ENCODE measurements at places on chromosomes 6 and 20.

DNA sequence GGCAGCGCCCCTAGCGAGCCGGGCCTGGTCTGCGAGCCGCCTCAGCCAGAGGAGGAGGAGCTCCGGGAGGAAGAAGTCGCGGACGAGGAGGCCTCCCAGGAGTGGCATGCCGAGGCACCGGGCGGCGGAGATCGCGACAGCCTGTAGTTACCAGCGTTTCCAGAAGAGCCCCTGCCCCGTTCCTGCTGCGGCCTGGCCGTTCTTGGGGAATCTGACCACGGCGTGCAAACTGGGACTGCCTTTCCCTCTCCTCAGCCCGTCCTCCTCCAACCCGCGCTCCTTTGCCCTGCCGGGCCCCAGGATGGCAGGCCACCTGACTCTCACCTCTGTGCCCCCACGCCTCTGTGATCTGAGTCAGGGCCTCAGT lies 802 bp downstream of the HDGFL1 start:
- no peak for DNase-seq

DNA sequence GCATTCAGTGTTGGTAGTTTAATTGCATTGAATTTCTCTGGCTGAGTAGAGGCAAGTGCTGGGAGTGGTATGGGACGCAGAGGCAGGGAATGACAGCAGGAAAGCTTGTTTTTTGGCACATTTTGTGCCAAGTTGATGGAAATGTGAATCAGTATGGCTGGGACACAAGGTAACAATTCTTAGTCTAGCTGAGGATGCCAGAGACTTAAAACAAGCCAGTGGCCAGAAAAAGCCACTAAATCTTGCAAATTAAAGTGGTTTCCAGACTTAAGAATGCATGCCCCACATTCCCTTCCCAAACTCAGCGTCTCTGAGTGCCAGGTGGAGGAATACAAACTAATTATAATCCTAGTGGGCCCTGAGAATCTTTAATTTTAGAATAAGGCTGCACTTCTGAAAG lies 35.9 kb downstream of the PPARD start:
- no peak for DNase-seq

GRCh38 chr6:122042960-122043735 lies 356.3 kb upstream of the HSF2 start:
- no peak for DNase-seq

GRCh38 chr6:105384004-105384403 lies 18.9 kb downstream of the PREP start:
- no peak for DNase-seq

GRCh38 chr6:37572334-37572733 lies 72.6 kb upstream of the CCDC167 start:
- DNase-seq: no peak

DNA sequence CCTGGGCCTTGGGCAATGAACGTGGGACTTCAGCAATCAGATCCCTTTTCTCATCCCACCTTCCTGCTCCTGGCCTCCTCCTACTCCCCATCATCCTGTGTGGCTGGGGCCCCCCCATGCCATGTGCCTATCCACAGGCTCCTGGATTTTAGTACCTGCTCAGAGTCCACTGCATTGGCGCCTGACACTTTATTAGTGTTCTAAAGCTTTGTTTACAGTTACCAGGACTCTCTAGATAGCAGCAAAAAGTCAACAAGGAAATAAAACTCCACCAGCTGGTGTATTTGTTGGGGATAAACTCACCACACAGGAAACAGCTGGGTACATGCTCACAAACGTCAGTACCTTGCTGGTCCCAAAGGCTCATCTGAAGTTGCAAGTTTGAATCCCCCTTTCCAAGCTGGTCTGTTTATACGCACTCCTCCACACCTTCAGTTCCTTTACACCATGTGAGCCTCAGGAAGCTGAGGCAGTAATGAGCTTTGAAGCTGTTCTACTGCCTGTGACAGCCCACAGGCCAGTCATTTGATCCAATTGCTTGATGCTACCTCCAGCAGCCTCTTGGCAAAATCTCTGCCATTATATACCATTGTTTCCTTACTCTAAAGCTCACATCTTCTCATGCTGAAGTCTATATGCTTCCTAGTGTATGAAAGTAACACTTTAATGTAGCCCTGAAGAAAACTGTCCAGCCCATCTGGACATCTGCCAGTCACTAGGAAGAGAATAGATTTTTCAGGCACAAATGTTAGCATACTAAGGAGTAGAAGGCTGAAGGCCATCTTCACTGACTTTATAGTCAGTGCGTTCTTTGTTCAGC lies 76.6 kb downstream of the ANKEF1 start:
- no peak for DNase-seq

GRCh38 chr6:165439928-165440554 lies 130.6 kb upstream of the C6orf118 start:
- DNase-seq: peak; percentile 6

GRCh38 chr6:32941214-32941768 lies 463 bp upstream of the HLA-DMB start:
- DNase-seq: no peak

GRCh38 chr20:4135385-4136077 lies 120.2 kb upstream of the RNF24 start:
- peak; percentile 98 for DNase-seq

- no peak for DNase-seq
Measured at GRCh38 chr20:11389186-11389585, 528.5 kb upstream of the BTBD3 start.

GRCh38 chr6:53014744-53015143 lies 19.7 kb upstream of the GSTA4 start:
- DNase-seq: peak; percentile 48
